Left lobe of liver (tissue), 2 donors: ENCODE measurements at places on chromosomes 12 and 14. TPM values are rescaled to one million over a fixed set of nuclear protein-coding genes. Genes with fewer than 3 reads are reported as not detected.

Gene SLC38A4
- total RNA-seq: 518 TPM

Gene CLEC4C
- not detected for total RNA-seq

Gene ACOT4
- total RNA-seq: 9.9 TPM

Gene NGB
- total RNA-seq: not detected

Gene AMHR2
- 0.78 TPM for total RNA-seq

Gene NKX2-1
- total RNA-seq: 0.10 TPM

Gene TAS2R13
- total RNA-seq: 0.35 TPM
